ENCODE measurements at places on chromosomes 16 and 17.
A peak's percentile ranks its signal among the peaks of the same experiment; 100 is the strongest.

DNA sequence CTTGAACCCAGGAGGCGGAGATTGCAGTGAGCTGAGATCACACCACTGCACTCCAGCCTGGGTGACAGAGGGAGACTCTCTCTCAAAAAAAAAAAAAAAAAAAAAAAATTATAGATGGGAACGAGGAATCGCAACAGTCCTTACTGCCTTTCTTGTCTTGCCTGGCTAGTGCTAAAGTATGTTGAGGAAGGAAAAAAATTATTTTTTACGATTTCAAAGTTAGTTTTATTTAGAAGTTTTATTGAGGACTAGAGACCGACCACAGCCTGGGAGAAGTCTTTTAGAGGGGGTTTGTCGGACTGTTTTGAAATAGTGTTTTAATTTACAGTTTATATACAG is 15.8 kb upstream of the DNAH17 start:
- DNase-seq = no peak

- DNase-seq = no peak
Measured at GRCh38 chr16:50103764-50104163, 38.0 kb downstream of the HEATR3 start.

- DNase-seq = no peak
Measured at GRCh38 chr17:64632194-64632593, 29.9 kb downstream of the SMURF2 start.

GRCh38 chr16:3727806-3728381 is 10.6 kb upstream of the TRAP1 start:
- no peak for DNase-seq

- DNase-seq = no peak
Measured at GRCh38 chr17:1125788-1126145, 54.0 kb downstream of the ABR start.

- peak; percentile 59 for DNase-seq
Measured at GRCh38 chr17:38428643-38429371, 543 bp downstream of the ARHGAP23 start.

DNA sequence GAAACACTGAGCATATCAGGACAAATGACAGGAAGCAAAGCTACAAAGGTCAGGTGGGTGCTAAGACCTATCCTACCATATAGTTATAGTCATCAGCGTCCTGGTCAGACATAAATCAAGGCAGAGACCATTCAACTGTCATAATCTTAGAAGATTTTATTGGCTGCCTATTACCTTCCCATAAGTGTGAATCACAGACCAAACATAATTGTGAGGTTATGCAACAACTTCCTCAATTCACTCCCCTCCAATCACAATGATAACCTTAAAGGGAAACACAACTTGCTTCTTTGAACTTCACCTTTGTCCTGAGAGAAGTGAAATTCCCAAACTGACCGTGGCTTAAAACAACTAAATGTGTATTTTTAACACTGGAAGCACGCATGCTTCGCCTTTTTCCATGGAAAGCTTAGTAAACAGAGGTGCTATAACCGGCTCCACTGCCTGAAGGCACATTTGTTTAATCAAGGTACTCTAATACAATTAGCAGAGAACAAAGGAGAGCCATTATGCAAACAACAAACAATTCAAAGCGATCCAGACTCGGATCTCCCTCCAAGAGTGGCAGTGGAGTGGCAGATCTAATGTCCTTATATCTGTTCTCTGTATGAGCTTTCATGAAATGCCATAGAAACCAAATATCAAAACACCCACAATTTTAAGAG is 84.9 kb downstream of the TMEM114 start:
- DNase-seq = no peak

DNA sequence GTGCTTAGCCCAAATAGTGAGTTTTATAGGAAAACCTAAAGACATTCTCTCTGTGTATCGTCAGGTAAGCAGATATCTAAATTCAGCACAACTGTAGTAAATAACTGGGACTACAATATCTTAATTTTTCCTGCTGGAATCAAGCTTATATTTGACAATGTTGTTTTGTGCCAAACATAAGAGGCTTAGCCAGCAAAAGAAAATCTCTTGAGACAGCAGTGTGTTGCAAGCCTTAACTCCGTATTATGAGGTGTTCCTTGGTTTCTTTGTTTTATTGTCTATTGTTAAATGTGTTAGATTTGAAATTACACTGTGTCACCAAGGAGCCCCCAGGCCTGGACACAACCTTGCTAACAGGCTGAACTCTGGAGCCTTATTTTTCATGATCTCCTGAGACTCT is 1570.6 kb upstream of the GOT2 start:
- DNase-seq = no peak

- DNase-seq = peak; percentile 13
Measured at GRCh38 chr16:89052890-89053724, 40.5 kb upstream of the ACSF3 start.

GRCh38 chr16:88460496-88461330 is 7.6 kb downstream of the ZFPM1 start:
- no peak for DNase-seq

DNA sequence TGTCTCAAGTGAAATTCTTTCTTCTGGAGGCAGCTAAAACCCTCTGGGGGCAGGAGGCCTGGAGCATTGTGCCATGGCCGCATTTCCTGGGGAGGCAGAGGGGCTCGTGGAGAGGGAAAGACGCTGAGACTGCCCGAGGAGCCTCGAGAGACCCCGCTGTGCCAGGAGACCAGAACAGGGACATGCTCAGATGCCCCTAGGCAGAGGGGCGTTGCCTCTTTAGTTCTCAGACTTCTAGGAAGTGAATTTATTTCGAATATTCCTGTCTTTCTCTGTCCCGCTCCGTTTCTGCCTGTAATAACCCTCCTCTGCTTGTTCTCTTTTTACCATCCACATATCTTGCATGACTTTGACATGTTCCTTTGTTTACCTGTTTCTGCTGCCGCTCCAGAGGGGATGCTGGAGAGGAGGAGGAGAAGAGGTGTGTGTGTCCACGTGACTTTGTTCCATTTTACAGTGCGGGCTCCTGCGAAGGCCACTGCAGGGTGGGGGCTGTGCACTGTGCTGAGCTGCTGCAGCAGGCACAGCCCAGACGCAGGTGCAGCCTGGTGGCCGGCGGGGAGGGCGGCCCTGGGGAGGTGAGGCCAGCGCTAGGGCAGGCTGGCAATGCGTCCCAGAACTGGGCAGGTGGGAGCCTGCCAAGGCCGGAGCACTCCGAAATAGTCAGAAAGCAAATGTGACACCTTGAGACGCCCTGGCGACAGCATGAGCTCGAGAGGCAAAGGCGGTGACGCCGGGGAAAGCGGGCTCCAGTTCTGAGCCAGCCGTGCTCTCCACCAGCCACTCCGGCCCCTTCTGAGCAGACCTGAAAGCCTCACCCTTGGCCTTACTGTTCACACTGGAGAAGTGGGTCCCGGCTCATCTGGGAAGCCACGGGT is 29.9 kb downstream of the CIBAR2 start:
- DNase-seq = no peak

DNA sequence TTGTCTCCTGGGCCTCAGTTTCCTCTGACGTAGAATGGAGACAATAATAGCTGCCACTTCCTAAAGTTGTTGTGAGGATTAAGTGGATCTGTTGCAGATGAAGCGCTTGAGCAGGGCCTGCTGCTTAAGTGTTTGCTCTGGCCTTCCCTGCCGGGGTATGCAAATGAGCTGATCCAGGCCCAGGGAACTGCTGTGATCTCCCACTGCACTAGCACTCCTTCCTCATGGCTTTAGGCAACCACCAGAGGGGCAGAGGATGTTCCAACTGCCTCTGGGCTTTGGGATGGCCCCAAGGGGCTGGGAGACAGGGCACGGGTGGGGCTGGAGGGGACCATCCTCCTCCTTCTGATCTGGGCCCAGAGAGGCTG is 6.2 kb downstream of the SBK1 start:
- DNase-seq = no peak

- no peak for DNase-seq
Measured at GRCh38 chr17:59643159-59644140, 23.8 kb downstream of the CLTC start.

DNA sequence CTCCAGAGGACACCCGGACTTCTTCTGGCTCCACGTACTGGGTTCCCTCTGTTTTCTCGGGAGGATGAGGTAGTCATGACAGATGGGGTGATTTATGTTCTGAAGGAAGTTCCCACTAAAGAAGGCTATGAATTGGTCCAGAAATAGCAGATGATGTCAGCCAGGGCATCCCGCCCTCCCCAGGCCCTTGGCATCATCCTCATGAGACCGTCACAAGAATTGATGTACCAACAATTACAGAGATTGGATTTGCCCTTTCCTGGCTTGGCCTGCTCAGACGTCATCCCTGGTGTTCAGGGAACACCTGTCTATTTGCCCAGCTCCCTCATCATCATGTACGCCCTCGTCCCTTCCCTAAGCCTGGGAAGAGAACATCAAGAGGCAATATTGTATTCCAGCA is 102.8 kb upstream of the CCL1 start:
- no peak for DNase-seq

DNA sequence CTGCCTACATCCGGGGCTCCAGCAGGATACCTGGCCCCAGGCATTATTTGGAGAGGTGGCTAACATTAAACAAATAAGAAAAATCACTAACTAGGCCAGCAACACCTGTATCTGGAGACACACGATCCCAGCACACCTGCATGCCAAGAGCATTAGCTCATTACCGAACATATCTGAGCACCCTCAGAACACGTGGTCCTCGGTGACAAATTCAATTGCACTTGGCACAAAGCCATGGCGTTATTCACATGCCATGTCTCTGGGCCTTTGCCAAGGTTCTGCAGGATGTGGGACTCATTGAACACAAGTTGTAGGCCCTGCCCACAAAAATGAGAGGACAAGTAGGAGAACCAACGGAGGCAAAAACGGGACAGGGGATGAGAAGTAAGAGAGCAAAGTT is 552.3 kb downstream of the TOX3 start:
- no peak for DNase-seq

DNA sequence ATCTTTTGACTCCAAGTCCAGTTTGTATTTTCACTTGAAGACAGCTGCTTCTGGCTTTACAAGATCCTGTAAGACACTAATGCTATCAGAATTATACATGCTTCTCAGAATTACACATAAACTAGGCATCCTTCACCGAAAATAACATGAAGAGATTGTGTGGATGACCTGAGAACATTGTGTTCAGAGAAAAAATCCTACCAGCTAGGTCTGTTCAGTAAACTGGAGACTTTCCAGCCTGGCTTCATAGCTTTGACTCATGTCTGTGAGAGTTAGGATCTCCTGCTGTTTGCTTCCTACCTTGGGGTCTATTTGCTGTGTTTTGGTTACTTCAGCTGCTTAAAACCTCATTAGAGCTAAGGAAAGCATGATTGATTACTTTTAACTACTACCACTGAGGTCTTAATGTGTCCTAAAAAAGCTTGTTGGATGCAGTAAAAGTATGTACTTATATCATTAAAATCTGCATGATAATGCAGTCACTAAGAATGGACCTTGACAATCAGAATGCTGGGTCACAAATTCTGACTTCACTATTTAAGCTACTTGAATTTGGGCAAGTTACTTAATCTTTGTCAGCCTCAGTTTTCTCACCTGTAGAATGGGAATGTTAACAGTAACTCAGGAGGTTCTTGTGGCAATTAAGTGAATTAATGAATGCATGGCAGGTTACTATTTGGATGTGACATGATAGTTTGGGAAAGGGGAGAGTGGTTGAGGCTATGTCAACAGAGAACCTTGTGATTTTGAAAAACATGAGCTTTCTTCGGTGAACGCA is 8.0 kb upstream of the MYH13 start:
- no peak for DNase-seq

- DNase-seq = no peak
Measured at GRCh38 chr17:77825621-77826020, 132.9 kb upstream of the TNRC6C start.

- DNase-seq = no peak
Measured at GRCh38 chr17:51673070-51673469, 412.7 kb downstream of the UTP18 start.

DNA sequence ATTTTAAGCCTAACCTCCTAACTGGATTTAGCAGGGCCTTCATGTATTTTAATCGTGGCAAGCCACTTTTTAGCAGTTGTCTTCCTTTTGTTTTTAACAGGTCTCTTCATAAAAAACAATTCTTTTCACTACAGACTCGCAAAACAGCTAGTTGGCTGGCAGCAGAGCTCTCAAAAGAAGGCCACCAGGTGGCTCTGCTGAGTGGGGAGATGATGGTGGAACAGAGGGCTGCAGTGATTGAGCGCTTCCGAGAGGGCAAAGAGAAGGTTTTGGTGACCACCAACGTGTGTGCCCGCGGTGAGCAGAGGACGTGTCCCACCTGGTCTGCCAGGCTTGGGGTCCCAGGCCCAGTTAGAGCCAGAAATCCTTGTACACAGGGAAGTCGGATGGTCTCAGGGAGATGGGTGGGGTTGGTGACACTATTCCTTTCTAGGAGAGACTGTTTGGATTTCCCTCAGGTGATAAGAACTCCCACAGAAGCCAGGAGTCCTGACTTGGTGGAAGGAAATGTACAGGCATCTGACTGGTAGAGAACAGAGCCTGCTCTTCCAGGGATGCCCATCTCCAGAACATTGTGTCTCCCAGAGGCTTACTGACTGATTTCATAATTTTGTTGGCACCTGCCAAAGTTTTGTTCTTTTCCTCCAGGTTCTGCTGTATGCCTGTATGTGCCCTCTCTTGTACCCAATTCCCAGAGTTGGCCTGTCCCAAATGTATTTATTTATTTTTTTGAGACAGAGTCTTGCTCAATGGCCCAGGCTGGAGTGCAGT is 14.9 kb upstream of the DDX19A start:
- peak; percentile 26 for DNase-seq

GRCh38 chr17:46925185-46925868 is 2.4 kb downstream of the GOSR2 start:
- DNase-seq = no peak

GRCh38 chr17:58741121-58741625 is 14.5 kb upstream of the PPM1E start:
- DNase-seq = no peak

GRCh38 chr16:63289834-63290460 is 1253.7 kb upstream of the CDH8 start:
- peak; percentile 19 for DNase-seq

DNA sequence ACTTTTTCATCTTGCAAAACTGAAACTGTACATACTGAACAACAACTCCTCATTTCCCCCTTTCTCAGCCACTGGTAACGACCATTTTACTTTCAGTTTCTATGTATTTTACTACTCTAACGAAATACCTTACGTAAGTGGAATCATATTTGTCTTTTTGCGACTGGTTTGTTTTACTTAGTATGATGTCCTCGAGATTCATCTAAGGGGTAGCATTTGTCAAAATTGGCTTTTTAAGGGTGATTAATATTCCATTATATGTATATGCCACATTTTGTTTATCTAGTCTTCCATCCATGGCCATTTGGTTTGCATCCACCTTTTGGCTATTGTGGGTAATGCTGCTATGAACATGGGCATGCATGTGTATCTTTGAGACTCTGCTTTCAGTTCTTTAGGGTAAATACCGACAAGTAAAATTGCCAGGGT is 10.4 kb downstream of the KPNB1 start:
- no peak for DNase-seq

- DNase-seq = no peak
Measured at GRCh38 chr17:63033142-63033541, 67.1 kb downstream of the TANC2 start.

Data from activated naive CD4-positive, alpha-beta T cell treated with anti-CD3 and anti-CD28 coated beads for 36 hours (primary cell).